ENCODE measurements at places on chromosomes 12 and 14.

GRCh38 chr12:45284096-45284901, 68.4 kb downstream of the ANO6 start:
- peak; percentile 98 for ATAC-seq

DNA sequence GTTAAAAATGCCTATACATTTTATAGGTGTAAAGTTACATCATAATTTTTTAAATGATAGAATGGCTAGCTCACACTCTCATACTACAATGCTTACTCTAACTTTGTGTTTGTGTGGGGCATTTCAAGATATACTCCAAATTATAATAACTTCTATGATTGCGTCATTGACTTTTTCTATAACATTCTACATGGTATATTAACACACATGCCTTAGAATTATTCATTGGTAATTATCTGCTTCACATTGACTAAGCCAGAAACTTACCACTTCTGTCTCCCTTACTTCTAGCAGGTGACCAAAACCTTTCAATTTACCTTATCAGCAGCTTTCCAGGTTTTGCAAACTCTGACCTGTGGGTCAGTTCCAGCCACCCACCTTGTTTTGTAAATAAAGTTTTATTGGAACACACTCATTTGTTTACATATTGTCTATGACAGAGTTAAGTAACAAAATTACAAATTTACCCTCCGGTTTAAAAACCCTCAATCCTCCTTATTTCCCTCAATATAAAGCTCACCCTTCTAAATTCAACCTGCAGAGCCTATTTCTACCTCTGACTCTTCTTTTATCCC, 12.7 kb upstream of the FLRT2 start:
- ATAC-seq = no peak

DNA sequence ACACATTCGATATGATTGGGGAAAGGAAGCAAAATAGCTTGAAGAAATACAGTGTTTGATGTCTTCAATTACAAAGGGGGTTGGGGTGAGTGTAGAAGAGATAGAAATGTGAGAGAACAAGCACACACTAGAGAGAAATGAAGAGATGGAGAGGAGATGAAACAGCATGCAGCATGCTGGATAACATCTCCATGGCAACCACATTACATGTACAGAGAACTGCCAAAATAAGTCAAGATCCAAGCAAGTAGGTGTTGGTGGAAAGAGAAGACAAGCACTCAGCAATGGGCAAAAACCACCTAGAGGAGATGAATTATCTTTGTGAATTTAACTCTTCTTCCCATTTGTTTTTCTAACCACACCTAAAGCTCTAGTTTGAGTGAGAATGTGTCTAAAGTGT, 289.8 kb downstream of the GRIN2B start:
- ATAC-seq = no peak

- ATAC-seq = no peak
Measured at GRCh38 chr14:53519137-53519536, 366.0 kb upstream of the DDHD1 start.

- no peak for ATAC-seq
Measured at GRCh38 chr14:91801358-91801757, 66.0 kb downstream of the TC2N start.

DNA sequence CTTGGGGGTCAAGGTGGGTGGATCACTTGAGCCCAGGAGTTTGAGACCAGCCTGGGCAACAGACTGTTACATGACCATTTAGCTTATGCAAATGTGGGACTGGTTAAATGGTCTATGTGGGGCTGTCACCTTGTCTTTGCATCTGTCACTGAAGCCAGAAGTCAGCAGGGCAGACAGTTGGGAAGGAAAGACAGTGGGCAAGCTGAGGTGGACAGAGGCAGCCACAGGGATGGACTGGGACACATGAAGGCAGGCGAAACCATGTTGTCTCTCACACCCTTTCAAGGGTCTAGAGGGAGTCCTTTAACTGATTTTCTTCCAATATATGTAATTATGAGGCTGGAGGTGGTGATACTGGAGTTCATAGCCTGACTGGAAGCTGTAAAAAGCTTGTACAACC, 426.4 kb downstream of the TMEM121 start:
- ATAC-seq = no peak

DNA sequence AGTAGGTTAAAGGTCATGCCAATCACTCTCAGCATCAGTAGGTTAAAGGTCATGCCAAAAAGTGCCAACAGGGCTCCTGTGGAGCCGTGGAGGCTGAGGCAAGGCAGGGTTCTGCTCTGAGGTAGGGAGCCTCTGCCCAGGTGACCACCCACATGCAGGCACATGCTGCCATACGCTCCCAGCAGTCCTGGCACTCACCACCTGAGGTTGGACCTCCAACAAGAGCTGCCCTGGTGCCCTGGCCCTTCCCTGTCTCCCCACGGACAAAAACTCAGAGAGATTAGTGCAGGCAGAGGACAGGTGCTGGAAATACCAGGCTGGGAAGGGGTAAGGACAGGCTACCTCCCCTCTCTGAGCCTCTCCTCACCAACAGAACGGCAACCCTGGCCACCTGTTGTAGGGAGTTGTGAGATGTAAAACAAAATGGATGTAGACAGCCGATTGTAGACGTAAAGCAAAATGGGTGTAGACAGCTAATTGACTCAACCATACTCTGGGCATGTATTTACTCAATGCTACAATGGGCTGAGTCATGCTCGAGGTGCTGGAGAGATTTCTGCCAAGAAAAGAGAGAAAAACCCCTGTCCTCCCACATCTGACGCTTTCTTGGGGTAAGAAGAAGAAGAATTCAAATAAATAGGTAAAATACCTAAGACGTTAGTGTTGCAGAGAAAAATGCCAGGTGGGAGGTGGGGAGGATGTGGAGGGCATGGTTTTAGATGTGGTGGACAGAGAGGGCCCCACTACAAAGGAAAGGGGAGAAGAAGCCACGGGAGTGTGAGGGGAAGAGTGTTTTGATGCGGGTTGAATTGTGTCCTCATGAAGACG, 32.4 kb downstream of the LTBP2 start:
- peak; percentile 75 for ATAC-seq

GRCh38 chr14:94679937-94680861, 68.0 kb downstream of the SERPINA3 start:
- ATAC-seq = no peak

DNA sequence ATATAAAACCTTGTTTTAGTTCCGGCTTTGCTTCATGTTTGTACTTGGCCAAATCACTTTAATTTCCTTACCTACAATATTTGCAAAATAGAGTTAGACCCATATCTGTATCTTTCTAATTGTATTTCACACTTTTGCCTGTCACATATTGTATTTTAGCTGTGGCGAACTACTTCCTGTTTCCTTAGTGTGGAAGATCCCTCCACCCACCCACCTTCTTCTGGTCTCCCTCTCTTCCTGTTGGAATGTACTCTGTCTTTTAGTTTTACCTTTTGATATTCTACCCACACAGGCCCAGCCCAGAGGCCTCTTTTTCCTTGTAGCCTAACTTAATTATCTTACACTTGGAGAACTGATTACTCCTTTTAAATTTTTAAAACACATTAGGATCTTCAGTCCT, 78.2 kb downstream of the SCN8A start:
- no peak for ATAC-seq

DNA sequence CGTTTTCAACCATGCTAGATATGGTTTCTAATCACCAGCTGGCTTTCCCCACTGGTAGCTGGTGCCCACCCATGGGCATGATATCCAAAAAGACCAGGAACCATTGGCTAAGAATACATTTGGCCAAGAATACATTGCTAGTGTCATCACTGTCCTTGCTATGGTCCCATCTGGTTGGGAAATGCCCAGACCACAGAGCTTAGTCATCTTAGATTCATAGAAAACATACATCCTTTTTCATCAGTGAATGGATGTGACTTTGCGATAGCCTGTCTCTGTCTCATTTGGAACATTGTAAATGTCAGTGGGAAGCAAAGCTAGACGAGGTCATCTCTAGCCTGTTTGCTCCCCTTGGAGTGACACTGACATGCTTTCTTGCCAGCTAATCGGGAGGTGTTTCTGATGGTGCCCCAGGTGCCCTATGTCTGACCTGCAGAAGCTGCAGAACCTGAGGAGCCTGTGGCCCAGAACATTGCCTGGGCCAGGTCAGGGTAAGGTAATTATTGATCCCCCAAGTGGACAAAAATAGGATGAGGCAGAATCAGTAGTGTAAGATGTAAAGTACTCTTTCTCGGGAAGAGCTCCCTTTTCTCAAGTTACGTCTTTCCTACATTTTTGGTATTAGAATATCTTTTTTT, 194.8 kb downstream of the SLC41A2 start:
- ATAC-seq = 0 out of 3 replicates have a peak, but pooled peaks have one; percentile 24

DNA sequence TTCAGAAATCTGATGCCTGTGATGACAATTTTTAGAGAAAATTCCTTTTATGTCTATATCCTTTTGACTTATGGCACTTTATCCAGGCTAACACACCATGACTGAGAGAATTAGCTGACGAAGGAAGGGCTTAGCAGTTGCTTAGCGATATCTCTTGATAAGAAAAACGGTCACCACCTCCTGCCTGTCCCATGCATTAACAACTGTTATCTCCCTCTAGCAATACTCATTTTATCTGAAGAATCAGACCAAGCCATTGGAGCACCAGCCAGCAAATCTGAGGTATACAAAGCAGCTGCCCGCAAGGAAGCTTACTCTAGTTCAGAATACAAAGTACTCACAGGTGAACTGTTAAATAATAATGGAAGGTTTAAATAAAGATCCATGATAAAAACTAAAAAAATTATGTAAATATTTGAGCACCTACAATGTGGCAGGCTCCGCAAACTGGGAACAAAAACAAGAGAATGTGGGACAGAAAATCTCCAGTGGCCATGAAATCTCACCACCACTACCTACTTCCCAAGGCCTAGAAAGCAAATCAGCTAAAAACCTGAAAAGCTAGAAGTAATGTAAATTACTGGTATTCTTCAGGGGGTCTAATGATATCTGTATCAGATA, 24.3 kb downstream of the PPM1H start:
- no peak for ATAC-seq

DNA sequence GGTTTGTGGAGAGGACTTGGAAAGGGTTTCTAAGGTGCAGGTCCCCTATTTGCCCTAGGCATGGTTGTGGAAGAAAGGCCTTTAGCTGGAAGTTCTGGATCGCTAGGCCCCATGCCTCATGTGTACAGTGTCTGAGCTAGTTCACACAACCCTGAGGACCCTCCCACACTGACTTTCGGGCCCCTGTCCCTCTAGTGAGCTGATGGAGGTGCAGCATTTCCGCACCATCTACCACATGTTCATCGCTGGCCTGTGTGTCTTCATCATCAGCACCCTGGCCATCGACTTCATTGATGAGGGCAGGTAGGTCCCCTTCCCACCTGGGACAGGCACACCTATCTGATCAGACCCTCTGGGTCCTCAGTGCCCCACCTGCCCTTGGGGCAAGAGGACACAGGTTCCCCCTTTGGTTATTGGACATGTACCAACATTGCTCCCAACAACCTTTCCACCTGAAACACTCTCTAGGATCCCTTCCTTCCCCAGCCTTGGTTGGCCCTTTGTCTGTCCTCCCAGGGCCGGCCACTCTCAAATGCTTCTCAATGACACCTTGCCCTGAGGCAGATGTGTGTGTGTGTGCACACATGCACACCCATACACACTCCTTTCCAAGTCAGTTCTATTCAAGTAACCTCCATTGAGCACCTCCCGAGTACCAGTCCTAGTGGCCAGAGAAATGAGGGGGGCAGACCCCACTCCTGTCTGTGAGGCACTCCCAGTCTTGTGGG, 2.6 kb downstream of the SOAT2 start:
- no peak for ATAC-seq

DNA sequence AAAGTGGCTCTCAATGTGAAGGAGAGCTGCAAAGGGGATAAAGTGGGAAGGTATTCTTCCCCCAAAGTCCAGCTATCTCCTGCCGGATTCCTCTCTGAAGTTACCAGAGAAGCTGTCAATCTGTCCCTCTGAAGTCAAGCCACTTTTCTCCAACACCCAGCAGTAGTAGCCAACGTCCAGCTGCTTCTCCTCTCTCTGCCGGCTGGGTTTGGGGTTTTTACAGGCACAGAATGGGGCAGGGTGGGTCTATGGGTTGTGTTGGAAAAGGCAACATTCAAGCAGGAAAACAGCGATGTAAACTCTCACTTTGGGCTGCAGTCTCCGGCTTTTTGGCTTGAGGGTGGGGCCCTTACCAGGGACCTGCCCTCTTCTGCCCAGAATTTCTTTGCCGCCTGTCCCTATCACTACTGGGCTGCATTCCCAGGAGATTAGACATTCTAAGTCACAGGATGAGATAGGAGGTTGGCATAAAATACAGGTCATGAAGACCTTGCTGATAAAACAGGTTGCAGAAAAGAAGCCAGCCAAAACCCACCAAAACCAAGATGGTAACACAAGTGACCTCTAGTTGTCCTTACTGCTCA, 16.3 kb downstream of the CAPZA3 start:
- no peak for ATAC-seq

DNA sequence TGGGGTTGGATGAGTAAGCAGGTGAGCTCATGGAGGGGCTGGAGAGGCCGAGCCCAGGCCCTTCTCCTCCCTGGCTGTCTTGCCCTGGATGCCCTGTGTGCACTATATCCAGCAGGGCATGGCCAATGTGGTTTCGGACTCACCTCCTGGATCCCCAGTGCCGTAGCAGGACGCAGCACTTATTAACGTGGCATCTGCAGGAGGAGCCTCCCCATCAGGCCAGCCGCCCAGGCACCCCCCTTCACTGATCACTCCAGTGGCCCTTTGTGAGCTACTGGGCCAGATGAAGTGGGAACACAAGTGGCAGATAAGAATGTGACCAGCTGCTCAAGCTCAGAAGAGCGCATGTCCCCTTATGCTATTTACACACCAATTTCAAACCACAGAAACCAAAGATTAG, 43.1 kb upstream of the DICER1 start:
- no peak for ATAC-seq

- ATAC-seq = peak; percentile 54
Measured at GRCh38 chr12:113135178-113136127, at the start of gene RASAL1. Gene RASAL1 (minus strand): TSS chr12:113135761. CDS start chr12:113135462, 299 bp downstream.

GRCh38 chr14:71803539-71804260, 128.5 kb upstream of the RGS6 start:
- ATAC-seq = no peak

- no peak for ATAC-seq
Measured at GRCh38 chr12:53567961-53568808, 58.0 kb downstream of the ATF7 start.

DNA sequence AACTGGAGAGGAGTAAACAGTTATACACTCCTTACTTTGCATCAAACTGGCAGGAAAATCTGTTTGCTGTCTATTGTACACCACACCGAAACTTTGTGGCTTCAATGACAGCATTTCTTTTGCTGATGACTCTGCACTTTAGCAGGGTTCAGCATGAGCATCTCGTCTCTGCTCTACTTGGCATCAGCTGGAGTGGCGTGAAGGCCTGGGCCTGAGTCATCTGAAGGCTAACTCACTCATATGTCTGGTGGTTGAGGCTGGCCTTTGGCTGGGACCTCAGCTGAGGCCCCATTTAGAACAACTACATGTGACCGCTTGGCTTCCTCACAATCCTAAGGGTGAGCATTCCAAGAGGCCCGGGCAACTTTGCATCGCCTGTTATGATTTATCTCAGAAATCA, 28.7 kb upstream of the REP15 start:
- ATAC-seq = no peak

DNA sequence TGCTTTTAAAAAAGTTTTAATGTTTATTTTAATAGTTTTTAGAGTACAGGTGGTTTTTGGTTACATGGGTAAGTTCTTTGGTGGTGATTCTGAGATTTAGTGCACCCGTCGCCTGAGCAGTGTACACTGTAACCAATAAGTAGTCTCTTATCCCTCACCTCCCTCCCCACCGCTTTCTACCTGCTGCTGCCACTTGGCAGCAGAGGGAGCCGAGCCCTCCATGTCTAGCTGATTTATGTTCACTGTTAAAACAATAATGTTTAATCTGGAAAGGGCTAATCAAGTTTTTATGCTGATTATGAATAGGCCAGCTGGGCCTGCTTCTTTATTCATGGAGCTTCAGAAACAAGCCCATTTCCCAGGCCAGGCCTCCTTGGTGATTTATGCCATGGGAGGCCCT, 73.1 kb downstream of the ADCK1 start:
- no peak for ATAC-seq
